ENCODE measurements at places on chromosomes 7 and 10.

DNA sequence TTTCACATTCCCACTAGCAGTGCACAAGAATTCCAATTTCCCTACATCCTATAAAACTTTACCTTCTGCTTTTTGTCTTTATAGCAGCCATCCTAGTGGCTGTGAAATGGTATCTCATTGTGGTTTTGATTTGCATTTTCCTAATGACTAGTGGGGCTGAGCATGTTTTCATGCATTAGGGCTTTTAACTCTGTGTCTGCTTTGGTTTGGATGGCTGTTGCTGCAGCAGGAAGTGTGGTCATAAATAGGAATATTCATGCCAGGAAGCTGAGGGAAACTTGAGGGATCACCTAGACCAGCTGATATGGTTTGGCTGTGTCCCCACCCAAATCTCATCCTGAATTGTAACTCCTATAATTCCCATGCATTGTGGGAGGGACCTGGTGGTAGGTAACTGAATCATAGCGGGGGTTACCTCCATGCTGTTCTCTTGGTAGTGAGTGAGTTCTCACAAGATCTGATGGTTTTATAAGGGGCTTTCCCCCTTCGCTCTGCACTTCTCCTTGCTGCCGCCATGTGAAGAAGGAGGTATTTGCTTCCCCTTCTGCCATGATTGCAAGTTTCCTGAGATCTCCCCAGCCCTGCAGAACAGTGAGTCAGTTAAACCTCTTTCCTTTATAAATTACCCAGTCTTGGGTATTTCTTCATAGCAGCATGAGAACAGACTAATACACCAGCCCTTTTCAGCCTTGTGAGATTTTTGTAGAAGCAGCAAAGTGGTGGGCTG, 181.8 kb upstream of the PITRM1 start:
- DNase-seq: no peak

DNA sequence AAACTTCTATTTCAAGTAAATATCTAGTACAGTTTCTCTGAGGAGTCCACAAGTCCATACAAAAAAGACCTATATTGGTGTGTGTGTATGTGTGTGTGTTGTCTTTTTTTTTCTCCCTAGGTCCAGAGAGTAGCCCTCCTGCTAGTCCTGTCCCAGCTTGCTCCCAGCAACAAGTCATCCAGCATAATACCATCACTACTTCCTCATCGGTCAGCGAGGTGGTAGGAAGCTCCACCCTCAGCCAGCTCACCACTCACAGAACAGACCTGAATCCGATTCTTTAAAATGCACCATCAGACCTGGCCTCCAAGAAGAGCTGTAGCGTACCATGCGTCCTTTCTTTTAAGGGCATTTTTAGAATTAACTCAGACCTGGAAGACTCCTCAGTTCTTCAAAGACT, 139.1 kb downstream of the TRIL start:
- DNase-seq: no peak

- no peak for DNase-seq
Observed at GRCh38 chr7:157054927-157055326, 44.5 kb upstream of the MNX1 start.

- peak; percentile 4 for DNase-seq
Observed at GRCh38 chr10:84008878-84009277, 130.4 kb upstream of the GHITM start.

GRCh38 chr10:131534836-131535235, 223.3 kb upstream of the TCERG1L start:
- DNase-seq: no peak

DNA sequence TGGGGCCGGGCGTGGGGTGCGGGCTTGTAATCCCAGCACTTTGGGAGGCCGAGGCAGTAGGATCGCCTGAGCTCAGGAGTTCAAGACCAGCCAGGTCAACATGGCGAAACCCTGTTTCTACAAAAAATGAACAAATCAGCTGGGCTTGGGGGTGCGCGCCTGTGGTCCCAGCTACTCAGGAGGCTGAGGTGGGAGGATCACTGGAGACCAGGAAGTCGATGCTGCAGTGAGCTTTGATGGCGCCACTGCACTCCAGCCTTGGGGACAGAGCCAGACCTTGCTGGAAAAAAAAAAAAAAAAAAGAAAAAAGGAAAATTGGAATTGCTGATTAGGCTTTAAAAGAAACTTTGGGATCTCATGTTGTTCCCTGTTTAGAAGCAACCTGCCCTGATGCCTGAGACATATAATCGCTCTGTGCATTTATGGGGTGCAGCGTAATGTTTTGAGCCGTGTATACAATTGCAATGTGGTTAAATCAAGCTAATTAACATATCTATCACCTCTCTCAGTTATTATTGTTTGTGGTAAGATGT, 851 bp downstream of the AKR1E2 start:
- DNase-seq: no peak

- no peak for DNase-seq
Observed at GRCh38 chr7:152122540-152122939, 97.1 kb downstream of the GALNT11 start.

Data from activated T-cell treated with anti-CD3 and anti-CD28 coated beads for 24 hours (primary cell).